ENCODE measurements at places on chromosomes 3 and 15.

DNA sequence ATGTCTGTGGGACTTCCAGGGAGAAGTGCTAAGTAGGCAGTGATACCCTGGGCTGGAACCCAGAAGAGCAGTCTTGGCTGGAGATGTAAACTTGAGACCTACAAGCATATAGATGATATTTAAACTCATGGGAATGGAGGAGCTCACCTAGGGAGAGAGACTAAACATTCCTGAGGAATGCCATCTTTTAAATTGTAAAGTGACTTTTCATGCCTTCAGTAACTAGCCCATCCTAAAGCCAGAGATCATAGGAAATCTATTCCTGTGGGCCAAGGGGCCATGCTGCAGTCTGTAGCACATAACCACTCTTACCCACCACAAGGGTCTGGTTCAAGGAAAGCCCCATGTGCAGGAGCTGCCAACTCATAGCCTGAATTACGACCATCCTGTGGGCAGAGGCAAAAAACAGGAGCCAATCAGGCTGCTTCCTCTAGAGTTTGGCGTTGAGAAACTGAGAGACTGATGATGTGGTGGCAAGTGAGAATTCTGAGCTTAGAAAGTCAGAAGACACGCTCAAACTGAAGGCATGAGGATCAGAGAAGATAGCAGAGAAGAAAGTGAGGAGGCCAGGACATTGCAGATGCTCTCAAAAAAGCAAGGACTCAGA lies 37.5 kb downstream of the CTDSPL start:
- DNase-seq: no peak

DNA sequence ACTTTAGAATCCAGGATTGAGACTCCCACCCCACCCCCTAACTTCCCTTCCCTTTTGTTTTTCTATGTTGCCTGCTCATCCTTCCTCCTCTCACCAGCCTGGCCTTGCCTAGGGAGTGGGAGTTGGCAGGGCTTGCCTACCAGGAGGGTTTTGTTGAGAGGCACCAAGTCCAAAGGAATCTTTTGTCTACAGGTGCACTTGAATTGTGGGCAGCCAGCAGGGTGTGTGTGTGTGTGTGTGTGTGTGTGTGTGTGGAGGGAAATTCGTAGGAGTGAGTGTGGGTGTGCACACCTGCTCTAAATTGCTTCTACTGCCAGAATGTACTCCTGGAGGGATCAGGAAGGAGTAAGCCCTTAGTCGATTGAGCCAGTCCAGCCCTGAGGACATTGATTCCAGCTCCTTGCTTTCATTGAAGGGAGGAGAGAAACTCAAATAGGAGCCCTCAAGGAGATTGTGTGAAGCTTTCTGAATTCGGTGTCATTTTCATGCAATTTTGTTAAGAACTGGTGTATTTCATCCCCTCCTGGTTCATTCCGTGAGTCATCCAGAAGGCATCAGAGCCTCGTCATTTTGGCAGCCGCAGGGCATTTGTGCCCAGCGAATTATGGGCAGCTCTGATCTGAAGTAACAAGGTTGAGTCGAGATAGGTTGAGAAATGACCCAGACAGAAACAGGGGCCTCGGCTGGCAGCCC lies 112.1 kb downstream of the SLCO3A1 start:
- no peak for DNase-seq

- no peak for DNase-seq
Observed at GRCh38 chr3:42752961-42753360, 20.1 kb downstream of the CCDC13 start.

DNA sequence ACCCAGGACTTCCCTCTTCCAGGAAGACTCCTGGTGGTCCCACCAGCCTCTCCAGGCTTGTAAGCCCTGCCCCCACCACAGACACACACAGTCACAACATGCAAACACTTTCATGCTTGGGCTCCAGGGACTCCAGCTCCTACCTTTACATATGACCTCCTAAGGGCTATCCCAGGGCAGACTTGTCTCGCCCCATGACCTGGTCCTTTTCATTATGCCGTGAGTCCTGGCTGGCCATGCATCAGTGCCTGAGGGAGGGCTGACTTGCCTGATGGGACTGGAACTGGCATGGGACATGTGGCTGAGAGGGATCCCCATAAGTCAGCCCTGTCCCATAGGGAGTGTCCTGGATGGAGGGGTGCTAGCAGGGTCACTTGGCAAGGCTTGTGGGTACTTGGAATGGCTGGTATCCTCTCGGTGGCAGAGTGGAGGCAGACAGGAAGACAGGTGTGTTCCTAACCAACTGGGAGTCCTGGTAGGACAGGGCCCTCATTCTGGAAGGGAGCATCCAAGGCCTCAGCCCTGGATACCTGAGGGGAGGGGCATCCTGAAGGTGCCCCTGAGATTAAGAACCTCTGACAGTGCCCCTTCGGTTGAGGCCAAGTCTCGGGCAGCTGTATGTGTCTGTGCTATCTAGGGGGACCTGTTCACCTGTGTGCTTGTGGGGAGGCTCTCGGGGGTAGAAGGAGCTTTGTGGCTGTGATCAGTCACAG lies 540 bp upstream of the HHATL start:
- DNase-seq: no peak

GRCh38 chr3:71056327-71056726 lies 527.2 kb downstream of the FOXP1 start:
- DNase-seq: no peak

DNA sequence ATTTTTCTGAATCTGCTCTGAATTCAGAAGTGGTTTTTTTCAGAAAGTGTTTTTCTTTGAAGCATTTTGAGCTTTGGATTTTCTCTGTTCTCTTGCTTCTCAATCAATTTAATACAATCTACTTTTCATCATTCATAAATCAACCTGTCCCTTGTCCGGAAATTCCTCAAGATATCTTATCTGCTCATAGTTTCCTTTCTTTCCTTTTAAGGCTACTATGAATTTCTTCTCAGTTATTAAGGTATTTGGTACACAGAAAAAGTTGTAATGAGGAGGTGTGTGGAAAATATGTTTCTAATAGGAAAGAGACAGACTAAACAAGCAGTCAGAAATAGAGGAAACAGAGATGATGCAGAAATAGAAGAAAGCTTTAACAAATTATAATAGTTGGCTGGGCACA lies 14.4 kb downstream of the CGGBP1 start:
- no peak for DNase-seq

DNA sequence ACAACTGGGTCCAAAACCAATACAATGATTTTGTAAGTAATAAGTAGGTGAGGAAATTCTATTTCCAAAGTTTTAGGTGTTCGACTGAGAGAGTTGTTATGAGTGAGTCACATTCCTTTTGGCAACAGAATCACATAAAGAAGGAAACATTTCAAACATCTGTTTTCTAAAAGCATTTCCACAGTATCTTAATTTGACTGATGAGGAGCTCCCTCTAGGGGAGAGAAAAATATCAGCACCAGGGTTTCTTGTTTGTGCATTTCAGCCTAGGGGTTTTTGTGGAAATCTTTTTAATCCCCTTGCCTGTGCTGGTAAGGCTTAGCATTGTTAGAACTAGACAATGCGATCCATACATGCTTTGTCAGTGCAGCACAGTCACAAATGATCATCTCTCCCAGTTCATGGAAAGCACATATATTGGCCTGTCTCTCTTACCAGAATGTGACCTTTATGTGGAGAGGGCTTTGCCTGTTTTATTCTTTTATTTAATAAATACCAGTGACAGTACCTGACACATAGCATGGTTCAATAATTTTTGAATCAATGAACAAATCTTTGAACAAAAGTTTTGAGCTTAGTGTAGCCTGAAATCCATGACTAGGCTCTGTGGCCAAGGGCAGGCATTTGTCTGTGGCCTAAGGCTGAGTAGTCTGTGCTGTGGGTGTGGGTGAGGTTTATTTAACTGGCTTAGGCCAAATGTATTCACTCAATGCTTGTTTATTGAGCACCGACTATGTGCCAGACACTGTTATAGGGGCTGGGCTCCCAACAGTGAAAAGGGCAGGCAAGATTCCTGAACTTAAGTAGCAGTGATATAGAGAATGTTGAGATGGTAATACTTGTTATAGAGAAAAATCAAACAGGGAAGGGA lies 21.1 kb upstream of the IQCF6 start:
- DNase-seq: peak; percentile 16

DNA sequence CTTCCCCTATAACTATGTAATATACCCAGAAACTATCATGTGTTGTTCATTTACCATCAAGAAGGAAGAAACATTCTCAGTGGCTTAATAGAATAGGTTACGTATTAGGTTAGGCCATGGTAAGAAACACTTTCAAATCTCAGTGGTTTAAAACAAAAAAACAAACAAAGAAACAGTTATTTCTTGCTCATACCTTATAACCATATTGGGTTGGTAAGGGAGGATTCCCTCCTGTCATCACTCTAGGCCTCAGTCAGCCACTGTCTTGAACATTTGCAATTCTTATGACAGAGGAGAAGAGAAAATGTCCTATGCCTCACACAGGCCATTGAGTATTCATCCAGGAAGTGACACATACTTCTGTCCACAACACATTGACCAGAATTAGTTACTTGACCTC lies 727.7 kb upstream of the NECTIN3 start:
- DNase-seq: no peak

DNA sequence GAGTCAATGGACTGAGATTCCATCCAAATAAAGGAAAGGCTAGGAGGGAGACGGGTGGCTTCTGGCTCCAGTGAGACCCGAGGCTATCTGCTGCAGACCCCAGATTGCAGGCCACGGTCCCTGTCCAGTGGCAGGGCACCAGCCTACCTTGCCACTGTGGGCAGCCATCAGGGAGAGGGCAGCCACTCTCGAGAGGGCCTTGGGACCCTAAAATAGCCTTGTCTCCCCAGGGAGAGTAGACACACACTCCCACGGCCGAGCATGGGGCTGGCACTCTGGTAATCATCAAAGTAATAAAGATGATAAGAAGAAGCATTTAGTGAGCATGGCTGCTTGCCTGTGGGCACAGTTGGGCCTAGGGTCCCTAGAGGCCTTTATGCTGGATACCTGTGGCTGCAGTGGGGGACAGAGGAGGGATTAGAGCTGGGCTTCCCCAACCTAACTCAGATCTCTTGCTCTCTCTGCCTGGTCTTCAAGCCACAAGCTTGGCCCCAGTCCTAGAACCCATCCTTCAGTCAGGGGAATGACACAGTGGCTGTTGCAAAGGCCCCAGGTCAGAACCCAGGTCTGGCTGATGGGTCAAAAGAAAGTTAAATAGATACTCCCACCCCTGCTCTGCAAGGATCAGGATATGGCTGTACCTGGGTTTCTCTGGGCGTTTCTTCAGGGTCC lies 9.2 kb upstream of the VIPR1 start:
- no peak for DNase-seq

- DNase-seq: no peak
Observed at GRCh38 chr3:133410191-133410892, 10.5 kb downstream of the BFSP2 start.

- no peak for DNase-seq
Observed at GRCh38 chr3:23845326-23846216, 39.8 kb downstream of the UBE2E1 start.

- no peak for DNase-seq
Observed at GRCh38 chr15:88118035-88118434, 138.5 kb downstream of the NTRK3 start.

- no peak for DNase-seq
Observed at GRCh38 chr15:42621386-42621785, 46.0 kb downstream of the STARD9 start.

- DNase-seq: no peak
Observed at GRCh38 chr15:96171853-96172296, 158.6 kb upstream of the NR2F2 start.

- no peak for DNase-seq
Observed at GRCh38 chr15:57922776-57923175, 142.7 kb downstream of the ALDH1A2 start.

- no peak for DNase-seq
Observed at GRCh38 chr15:40242601-40243000, 3.7 kb downstream of the PAK6 start.

DNA sequence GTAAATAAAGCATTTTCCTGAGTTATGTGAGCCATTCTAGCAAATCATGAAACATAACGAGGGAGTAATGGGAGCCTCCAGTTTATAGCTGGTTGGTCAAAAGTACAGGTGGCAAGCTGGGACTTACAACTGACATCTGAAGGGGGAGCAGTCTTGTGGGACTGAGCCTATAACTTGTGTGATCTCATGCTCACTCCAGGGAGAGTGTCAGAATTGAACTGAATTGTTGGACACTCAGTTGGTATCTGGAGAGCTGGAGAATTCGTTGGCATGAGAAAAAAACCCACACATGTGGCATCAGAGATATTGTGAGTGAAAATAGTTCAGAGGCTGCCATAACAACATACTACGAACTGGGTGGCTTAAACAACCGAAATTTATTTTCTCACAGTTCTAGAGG lies 22.8 kb upstream of the DENND6A start:
- no peak for DNase-seq

DNA sequence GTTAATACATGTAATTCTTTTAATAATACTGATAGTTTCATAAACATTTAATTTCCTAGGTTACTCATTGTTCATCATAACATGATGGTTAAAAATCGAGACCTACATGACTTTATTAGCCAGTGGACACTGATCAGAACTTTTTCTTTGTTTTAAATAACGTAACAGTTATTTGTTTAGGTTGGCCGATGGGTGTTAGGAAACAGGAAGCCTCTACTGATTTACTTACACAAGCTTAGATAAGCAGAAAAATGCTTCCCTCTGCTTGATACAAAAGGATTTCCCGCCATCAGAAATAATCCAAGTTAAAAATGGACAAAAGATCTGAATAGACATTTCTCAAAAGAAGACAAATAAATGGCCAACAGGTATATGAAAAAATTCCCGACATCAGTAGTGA lies 16.6 kb upstream of the APH1B start:
- no peak for DNase-seq

GRCh38 chr3:70256566-70256965 lies 55.9 kb downstream of the MDFIC2 start:
- DNase-seq: no peak

DNA sequence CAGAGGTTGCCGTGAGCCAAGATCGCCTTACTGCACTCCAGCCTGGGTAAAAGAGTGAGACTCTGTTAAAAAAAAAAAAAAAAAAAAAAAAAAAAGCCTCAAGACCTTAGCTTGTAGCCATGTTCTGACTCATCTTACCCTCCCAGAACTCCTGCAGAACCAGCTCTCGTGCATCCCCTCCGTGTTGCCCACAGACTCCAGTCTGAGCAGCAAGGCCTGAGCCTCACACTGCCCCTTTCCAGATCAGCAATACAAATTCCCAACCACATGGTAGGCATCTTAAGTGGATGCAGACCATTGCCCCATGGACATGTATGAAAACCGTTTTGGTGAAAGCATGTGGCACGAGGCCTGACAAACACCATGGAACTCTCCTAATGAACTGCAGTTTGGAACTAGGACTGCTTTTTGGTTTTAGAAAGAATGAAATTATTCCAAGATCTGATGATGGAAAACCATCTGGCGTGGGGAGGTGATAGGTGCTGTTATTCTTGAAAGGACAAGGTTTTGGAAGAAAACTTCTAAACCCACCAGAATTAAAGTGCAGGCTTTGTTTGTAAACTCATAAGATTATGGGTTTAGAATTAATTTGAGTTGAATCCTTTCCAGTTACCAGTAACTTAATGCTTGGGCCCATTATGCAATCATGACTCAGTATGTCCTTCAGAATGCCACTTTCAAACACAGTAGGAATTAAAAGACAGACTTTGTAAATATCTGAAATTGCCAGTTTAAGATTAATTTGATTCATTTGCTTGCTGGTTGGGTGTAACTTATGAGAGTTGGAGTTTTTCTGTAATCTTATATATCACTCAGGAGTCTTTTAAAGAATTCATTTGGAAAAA lies 163.7 kb upstream of the LRTM1 start:
- no peak for DNase-seq

All from NCI-H2227 treated with DMSO at 0.1 percent for 48 hours (cell line).